Stimulated activated CD8-positive, alpha-beta memory T cell treated with anti-CD3 and anti-CD28 coated beads, Interleukin-15, amount 100 ng/mL, for 1 hour (primary cell): ENCODE measurements at places on chromosomes 7 and 10.

DNA sequence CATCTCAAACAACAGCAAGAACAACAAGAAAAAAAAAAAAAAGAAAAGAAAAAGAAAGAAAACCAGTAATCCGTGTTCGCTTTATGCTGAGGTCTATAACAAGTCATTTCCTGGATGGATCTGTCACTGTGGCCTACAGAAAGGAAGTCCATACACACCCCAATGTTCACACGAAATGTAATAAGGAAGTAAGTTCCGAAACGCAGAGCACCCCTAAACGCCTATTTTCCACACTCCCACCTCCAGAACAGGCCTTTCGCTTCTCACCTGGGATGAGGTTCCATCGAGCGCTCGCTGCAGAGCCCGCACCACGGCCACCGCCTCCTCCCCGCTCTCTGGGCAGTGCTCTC, 735 bp downstream of the ZNF394 start:
- DNase-seq: no peak

DNA sequence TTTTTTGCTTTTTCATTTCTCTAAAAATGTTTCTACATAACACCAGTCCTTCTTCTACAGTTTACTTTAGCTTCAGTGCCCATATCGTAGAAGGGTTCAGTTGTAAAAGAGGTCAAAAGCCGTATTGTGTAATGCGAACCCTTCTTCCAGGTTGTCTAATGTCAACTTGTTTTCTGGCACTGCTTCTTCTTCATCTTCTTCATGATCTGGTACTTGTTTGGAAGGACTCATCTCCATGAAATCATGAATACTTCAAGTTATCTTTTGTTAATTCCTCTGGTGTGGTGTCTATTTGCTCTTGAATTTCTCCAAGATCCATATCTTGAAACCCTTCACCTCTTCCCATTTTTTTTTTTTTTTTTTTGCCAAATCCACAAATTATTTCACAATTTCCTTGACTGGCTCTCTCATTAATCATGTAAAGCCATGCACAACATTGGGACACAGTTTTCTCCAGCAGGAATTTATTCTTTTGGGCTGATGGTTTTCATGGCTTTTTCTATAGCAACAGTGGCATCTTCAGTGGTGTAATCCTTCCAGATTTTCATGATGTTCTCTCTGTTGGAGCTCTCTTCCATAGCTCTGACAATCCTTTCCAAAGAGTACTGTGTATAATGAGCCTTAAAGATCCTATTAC, 85.1 kb downstream of the CPED1 start:
- DNase-seq: no peak

- DNase-seq: no peak
Measured at GRCh38 chr10:52115823-52116222, 198.3 kb upstream of the DKK1 start.

DNA sequence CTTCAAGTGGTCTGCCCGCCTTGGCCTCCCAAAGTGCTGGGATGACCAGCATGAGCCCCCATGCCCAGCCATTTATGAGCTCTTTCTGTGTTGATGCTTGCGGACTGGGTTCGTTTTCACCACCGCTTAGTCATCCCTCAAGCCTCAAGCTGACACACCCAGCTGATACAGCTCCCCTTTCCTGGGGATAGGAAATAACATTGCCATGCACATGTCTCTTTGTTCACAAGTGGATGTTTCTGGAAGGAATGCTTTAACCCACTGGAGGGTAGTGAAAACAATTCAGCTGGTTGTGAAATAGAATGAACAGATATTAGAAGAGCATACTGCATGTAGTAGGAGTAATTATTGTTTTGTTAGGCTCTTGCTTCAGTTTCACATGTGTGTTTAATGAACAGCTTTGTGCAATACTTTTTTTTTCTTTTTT, 8.5 kb upstream of the METTL27 start:
- DNase-seq: no peak

GRCh38 chr7:46191776-46192175, 270.7 kb upstream of the IGFBP3 start:
- no peak for DNase-seq

GRCh38 chr7:156963472-156963871, 14.0 kb downstream of the NOM1 start:
- DNase-seq: no peak

DNA sequence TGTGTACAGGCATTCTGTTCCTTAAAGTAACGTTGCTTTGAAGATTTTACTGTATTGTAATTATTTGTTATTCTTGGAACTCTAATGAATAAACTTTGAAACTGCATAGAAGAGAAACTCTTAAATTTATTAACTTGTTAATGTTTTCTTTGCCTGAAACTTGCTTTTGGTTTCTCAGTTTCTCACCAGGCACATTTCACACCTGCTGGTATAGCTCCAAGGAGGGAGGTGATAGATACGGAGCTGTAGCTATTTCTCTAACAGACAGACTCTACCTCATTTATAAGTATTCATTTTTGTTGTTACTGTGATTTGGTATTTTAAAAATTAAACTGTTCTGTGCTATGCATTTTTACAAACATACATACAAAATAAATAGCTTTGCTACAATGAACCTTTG, 32.7 kb downstream of the R3HCC1L start:
- DNase-seq: no peak

GRCh38 chr10:35821339-35821911, 179.3 kb upstream of the FZD8 start:
- no peak for DNase-seq

GRCh38 chr10:102135956-102136526, 3.2 kb downstream of the PPRC1 start:
- no peak for DNase-seq

- DNase-seq: no peak
Measured at GRCh38 chr7:8491106-8491505, 57.7 kb downstream of the NXPH1 start.

DNA sequence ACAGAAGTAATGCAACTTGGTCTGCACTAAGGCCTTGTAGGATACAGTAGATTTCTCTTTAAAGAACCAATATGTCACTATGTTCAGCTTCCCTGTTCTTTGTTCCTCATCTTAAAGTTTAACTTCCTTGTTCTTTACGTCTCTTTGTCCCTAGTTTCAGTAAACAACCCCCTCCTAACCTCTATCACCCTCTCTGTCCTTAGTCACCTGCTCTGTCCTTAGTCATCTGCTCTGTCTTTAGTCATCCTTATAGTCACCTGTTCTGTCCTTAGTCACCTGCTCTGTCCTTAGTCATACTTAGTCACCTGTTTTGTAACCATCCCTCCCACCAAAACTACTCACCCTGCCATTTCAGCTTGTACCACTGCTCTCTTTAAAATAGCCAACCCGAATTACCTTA, 144.6 kb upstream of the TMEM106B start:
- DNase-seq: no peak

- no peak for DNase-seq
Measured at GRCh38 chr10:43156590-43157341, 18.5 kb downstream of the CSGALNACT2 start.

- no peak for DNase-seq
Measured at GRCh38 chr10:88064608-88065382, 201.4 kb downstream of the PTEN start.

GRCh38 chr7:3312583-3312982, 11.5 kb downstream of the SDK1 start:
- no peak for DNase-seq

DNA sequence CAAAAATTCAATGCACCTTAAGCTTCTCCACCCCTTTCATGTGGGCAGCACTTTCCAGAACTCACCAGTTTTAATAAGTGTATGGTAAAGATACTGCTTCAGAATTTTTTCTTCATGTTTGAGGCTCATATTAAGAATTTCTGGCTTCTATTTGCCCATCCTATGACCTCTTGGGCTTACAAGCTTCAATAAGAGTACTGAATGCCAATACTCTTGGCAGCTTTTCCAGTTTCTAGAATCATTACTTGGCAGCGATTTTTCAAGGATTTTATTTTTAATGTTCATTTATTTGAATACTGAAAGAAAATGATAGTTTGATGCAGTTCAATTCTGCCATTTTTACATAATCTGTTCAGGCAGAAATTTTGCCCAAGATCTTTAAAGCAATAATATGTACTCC, 242.1 kb upstream of the KCND2 start:
- no peak for DNase-seq

DNA sequence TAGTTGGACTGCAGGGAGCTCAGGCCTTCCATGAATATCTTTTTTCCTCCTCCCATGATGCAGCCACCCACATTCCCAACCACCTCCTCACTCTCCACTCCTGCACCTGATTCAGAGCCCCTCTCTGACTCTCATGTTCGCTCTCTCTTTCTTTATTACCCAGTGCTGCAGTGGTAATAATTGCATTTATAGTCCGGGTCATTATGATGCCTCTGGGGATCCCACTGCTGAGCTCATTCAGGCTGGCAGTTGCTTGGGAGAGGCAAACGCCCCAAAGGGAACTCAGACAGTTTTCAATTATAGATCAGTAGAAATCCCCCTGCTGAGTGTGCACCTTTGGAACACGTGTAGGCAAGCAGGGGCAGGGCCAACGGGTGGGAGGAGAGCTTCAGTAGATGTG, 953.0 kb downstream of the GRID1 start:
- DNase-seq: no peak

- DNase-seq: no peak
Measured at GRCh38 chr7:25656581-25657026, 428.3 kb upstream of the NPVF start.

GRCh38 chr10:43304687-43305333, 37.9 kb upstream of the RASGEF1A start:
- DNase-seq: peak; percentile 31

DNA sequence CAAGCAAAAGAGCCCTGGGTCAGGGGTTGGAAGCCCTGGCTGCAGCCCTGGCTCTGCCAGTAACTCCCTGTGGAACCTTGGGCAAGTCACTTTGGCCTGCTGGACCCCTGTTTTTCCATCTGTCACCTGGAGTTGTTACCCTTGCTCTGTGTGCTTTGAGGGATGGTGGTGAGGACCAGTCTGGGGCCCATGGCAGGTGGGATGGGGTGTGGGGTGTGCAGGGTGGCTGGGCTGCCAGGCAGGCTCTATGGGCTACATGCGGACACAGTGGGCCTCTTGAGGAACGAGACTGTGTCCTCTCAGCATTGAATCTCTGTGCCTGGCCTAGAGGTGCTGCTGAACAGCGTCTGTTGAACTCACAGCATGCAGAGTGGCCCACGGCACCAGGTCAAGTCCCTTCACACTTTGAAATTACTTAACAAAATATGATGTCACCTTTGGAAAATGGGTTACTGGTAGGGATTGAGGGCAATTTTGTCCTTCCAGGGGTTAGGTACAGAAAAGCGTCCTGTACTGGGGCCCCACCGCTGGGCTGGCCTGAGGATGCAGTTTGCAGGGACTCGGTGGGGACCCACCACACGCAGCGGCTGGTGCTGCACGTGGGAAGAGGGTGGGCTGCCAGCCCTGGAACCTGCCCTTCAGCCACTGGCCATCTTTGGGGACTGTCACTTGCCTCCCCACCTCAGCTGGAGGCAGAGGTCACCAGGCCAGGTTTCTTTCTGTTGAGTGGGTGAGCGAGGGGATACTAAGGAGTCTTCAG, 45.3 kb downstream of the PRF1 start:
- DNase-seq: no peak

DNA sequence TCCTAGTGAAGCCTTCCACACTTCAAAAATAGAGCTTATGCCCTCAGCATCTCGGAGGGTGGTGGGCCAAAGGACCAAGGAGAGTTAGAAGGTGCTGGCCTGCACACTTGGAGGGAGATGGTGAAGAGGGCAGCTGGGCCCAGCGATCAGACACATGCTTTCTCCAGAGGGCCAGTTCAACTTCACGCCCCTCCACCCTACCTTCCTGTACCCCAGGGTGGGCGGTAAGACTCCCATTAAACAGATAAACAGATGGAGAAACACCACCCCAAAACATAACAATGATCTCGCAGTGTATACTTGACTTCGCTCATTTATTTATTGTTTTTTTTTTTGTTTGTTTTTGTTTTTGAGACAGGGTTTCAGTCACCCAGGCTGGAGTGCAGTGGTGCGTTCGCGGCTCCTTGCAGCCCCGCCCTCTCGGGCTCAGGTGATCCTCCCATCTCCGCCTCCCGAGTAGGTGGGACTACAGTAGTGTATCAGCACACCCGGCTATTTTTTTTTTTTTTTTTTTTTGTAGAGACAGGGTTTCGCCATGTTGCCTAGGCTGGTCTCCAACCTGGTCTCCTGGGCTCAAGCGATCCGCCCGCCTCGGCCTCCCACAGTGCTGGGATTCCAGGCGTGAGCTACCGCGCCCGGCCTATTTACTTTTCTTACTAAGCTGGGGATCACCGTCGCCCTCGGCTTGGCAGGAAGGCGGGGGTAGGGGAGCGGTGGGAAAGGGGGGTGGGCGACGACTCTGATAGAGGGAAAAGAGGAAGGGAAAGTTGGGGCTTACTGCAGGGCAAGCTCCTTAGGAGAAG, 1.8 kb downstream of the C10orf95 start:
- DNase-seq: peak; percentile 76

DNA sequence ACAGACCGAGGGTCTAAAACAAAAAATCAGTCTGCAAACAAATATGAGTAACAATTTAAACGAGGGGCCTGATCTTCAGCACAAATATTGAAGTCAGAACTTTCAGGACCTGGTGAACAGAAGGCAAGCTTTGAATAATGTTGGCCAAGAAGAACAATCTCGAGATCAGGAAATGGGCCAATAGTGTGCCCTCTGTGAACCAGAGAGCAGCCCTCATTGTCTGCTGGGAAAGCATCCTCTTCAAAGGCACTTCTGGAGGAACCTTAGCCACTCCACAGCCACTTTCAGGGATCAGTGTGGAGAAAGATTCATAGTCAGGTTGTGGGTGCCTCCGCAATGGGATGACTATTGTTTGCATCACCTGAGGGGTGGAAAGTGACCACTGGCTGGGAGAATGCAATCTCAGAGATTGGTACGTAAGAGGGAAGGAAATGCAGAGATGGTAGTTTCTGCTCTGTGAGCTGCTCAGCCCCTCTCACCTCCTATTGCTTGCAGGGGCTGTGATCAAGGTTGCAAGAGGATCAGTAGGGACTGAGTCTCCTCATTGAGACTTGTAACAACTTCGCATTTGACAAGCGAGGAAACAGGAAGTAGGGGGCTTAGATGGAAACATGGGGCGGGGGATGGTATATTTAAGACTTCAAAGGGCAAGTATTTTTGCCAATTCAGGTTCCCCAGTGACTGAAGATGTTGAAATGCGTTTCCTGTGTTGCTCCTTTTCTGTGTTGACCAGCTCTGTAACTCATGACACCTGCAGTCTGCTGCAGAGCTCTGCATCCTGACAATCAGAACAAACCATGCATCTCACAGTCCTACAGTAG, 28.4 kb upstream of the IFRD1 start:
- no peak for DNase-seq

- DNase-seq: no peak
Measured at GRCh38 chr7:140316165-140316661, 82.1 kb downstream of the SLC37A3 start.

- no peak for DNase-seq
Measured at GRCh38 chr7:134293002-134293740, 23.6 kb downstream of the SLC35B4 start.

- no peak for DNase-seq
Measured at GRCh38 chr10:71769279-71769823, 4.0 kb downstream of the VSIR start.
